ENCODE measurements at places on chromosomes 2 and 18.

DNA sequence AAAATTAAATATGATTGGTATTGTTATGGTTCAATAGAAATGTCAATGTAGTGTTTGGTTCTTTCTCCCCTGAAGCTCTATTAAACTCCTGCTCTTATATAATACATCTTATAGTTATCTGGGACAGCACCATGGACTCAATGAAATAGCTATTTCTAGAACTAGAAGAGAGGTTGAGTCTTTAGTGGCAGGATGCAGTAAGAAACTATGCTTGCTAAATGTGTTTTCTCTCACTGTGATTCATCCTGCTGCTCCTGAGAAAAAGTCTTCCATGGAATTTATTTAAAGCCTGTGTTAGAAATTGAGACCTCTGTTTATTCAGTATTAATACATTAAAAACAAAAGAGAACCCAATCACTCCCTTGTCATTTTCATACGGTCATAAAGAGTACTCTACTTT, 61.5 kb downstream of the G6PC2 start:
- DNase-seq, result no peak

DNA sequence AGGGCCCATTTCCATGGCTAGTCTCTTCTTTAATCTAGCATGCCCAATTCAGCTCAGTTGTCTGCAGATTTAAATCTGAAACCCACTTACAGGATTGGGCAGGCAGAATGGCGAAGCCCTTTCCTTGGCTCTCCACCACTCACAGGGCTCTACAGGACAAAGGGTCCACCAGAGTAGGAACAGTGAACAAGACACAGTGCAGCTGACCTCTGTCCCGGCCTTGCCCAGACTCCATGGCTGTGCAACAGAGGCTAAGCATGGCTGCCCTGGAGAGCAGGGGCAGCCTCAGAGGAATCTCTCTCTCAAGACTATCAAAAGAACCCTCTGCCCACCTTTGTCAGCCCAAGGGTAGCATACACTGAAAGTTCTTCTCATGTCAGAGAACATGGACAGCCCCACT, 9.7 kb upstream of the ATP6V1B1 start:
- no peak for DNase-seq

DNA sequence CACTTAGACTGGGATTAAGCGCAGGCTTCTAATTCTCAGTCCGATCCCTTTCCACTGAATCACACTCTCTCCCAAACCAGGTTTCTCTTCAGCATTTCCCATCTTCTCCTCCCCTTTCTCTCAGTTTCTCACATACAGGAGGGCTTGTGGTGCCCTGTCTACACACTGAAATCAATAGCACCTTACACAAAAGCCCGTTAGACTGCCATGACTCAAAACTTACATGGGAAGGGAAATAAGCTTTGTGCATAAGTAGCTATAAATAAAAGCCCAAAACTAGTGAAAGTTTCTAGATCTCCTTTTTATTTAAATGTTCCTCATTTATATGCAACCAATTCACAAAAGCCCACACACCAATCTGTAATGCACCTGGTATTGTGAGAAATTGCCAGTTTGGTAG, 318.4 kb downstream of the TXNL1 start:
- no peak for DNase-seq

DNA sequence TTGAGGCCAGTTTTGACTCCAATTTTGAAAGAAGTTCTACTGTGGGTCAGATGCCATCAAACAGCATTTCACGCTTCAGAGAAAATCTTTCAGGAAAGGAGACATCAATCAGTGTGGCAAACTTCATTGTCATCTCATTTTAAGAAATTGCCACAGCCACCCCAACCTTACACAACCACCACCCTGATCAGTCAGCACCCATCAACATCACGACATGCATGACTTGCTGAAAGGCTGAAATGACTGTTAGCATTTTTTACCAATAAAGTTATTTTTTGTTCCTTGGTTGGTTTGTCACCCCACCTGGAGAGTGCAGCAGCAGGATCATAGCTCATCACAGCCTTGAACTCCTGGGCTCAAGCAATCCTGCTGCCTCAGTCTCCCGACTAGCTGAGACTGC, 10.4 kb downstream of the DNAJC10 start:
- no peak for DNase-seq

DNA sequence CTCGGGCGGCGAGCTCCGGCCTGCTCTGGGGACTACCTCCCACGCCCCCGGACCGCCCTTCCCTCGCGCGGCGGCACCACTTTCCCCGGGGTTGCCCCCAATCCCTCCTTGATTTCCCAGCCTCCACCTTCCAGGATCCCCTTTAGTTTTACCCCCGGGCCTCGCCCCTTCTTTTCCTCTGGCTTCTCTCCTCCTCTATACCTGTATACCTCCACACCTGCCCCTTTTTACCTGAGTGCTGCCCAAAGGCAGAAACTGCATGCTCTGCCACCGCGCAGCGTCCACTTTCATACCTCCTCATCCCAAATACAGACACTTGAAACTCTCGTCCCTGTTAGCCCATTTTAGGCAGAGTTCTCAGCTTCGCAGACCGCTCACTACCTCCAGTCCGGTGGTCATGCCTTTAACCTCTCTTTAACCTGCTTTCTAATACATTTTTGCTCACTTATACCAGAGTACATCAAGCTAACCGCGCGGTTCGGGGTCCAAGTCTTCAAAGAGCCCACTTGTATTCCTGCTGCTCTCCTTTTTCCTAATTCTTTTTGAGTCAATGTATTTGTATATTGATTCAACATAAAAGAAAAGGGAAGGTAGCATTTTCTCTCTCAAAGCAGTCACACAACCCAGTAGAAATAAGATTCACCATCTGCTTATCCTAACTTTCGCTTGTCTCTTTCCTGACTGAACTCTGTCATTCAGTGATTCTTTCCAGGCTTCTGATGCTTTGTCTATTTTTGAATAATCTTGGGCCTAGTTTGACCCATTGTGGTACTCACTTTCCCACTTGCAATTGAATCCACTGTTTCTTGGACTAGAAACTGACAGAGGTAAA, 901 bp downstream of the SPOPL start:
- peak; percentile 37 for DNase-seq

- no peak for DNase-seq
Observed at GRCh38 chr2:120053891-120054290, 41.0 kb downstream of the EPB41L5 start.

All from NCI-H1092 treated with DMSO at 0.1 percent for 48 hours (cell line).